ENCODE measurements at places on chromosomes 3 and 15. TPM values are rescaled to one million over a fixed set of nuclear protein-coding genes. Genes with fewer than 3 reads are reported as not detected.

GRCh38 chr15:71702496-71702895, 107.9 kb upstream of the NR2E3 start:
- DNase-seq, result no peak

- DNase-seq, result no peak
Measured at GRCh38 chr3:45468326-45468725, 80.0 kb downstream of the LARS2 start.

DNA sequence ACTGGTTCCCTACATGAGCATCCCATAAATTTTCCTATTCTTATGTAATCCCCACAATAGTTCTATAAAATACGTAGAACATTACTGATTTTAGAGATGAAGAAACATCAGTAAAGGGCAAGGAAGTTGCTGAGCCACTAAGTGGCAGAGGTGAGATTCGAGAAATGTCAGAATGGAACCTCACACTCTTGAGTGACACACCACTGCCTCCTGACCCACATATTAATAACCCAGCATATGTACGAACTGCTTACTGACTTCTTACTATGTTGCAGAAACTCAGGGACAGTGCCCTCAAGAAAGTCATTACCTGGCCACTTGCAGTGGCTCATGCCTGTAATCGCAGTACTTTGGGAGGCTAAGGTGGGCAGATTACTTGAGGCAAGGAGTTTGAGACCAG, 1022.4 kb downstream of the FHIT start:
- no peak for DNase-seq

GRCh38 chr3:87546216-87546615, 269.8 kb upstream of the POU1F1 start:
- no peak for DNase-seq

DNA sequence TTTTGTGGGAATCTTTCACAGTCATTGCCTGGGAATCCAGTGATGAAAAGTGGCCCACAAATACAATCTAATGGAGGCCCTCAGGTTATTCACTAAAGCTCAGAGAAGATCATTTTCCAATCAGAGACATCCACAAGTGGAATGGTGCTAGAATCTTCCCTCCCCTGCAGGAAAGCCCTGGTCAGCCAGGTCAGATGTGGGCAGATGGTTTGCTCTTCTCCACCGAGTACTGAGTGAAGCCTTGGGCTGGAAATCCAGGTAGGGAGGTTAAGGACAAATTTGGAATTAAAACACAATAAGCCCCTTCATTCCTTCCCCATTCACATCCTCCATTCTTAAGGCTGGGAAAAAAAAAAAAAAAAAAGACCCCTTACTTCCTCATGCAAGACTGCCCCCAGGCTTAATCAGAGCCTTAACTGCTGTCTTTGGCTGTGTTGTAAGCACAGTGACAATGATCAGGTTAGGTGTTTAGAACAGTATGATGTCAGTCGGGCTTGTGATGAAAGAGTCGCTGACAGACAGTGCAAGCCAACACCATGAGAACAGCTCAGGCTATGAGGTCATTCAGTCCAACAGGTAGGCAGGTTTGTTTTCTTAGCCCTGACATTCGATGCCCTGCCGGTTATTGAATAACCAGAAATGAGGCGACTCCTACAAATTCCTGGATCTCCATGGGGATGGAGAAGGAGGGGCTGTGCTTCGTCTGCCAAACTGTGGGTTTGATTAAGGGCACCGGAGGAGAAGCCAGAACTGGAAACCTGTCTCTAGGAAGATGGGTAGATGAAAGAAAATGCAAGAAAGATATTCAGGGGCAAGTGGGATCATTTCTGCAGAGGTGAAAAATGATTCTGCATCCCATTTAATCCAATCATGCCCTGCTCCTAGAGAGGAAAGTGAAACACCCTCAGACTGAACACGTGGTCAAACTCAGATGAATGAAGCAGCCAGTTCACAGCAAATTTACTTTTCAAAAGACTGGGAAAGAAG, 23.5 kb upstream of the HES1 start:
- no peak for DNase-seq

DNA sequence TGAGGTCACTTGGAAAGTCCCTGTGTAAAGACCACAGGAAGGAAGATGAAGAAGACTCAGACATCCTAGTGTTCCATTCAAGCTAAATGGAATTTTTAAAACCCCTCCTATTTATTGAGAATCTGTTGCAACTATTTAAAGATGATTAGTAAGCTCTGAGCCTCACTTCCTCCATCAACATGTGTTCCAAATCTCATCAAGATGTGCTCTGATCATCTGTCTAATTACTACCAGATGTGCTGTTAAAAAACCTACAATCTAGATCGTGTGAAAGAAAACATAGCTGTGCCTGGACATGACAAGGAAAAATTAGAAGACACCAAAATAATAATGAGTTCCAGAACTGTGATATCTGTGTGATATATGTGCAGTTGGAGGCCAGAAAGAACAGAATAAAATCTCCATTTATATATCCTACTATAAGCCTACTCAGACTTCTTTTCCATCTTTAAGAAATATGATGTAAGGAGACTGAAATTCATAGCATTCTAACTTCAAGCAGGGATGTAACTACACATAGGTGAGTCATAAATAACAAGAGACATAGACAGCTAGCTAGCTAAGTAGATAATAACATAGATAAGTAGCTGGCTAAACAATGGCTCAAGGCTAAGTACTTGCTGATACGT, 7.8 kb downstream of the XPC start:
- DNase-seq, result peak; percentile 37

Gene CGNL1
- 27.1 TPM for total RNA-seq

Gene CAND2
- 11.0 TPM for total RNA-seq

Gene SATB1
- 6.2 TPM for total RNA-seq

Gene ST3GAL6
- 17.7 TPM for total RNA-seq
